AG04450 (cell line): ENCODE measurements at places on chromosomes 6 and 20. TPM values are rescaled to one million over a fixed set of nuclear protein-coding genes. Genes with fewer than 3 reads are reported as not detected.
A peak's percentile ranks its signal among the peaks of the same experiment; 100 is the strongest.

DNA sequence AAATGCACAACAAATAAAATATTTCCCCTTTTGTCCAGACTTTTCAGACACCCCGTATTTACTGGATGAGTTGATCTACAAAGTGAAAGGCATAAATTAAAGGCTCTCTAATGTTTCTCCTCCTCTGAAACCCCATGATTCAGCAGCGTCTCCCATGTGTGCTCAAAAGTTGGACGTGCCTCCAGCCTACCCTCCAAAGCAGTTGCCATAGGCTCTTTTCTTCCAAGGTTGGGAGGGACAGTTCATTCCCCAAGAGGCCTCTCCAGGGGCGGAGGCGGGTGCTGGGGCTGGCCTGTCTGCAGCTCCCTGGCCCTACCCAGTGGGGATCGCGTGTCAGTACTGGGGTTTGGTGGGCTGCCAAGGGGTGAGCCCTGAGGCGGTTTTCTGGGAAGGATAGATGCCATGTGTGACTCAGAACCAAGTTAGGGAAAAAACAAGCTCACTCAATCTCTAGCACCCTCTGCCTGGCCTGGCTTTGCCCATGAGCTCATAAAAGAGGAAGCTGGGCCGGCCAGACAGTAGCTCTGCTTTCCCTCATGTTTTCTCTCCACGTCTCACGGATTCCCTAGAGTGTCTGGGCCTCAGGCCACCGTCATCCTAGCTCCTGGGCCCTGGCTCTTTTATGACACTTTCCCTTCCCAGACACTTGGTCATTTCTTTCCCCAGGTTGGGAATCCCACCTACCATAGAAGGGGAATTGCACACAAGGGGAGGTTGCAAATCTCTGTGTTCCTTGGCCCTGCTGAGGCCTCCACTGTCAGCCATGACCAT is 8.0 kb upstream of the IER3 start:
- peak; percentile 99 for DNase-seq

The TGM3 gene
- not detected in 2 replicates for polyA plus RNA-seq

The PDYN gene
- polyA plus RNA-seq = not detected in 2 replicates

- no peak for DNase-seq
Observed at GRCh38 chr20:1754749-1755148, 97.2 kb upstream of the SIRPG start.

The CTAGE9 gene
- polyA plus RNA-seq = not detected in 2 replicates

GRCh38 chr20:51446656-51447055 is 95.9 kb downstream of the NFATC2 start:
- no peak for DNase-seq

DNA sequence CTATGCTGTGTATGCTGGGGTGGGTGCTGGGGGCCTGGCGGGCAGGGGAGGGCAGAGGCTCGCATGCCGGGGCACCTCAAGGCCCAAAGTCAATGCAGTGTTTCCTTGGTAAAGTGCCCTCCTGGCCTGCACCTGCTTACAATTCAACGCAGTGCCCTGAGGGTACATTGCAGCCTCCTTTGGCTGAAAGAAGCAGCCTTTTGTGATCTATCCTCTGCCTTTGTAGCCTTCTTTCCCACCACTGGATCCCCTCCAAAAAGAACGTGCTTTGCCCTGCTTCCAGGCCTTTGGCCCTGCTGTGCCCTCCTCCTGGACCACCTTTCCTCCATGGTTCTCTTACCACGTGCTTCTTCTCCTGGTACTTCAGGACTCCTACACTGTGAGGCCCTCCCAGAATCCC is 113.6 kb upstream of the PTPN1 start:
- DNase-seq = no peak

GRCh38 chr20:64133951-64134407 is 26.6 kb upstream of the NPBWR2 start:
- DNase-seq = no peak

GRCh38 chr6:105803442-105803841 is 282.7 kb upstream of the PRDM1 start:
- DNase-seq = no peak

GRCh38 chr6:34570066-34570833 is 14.1 kb upstream of the SPDEF start:
- no peak for DNase-seq

DNA sequence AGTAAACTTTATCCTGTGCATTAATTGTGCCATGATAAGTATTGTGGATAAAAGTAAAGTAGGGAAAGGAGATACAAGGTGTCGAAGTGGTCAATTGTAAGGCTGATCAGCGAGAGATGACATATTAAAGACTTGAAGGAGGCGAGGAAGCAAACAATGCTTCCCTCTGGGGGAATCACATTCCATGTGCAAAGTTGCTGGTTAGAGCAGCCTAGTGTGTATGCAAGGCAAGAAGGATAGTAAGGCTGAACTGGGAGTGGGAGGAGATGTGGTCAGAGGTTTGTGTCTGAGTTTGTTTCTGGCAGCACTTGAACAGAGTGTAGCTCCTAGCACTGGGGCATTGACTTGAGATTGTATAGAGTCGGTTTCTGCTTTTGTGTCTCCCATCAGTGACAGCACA is 122.9 kb downstream of the SLC35F1 start:
- no peak for DNase-seq

- no peak for DNase-seq
Observed at GRCh38 chr6:43229803-43230620, 731 bp upstream of the DNPH1 start.

The HTR1B gene
- polyA plus RNA-seq = 0.86 and 1.5 TPM in 2 replicates

- no peak for DNase-seq
Observed at GRCh38 chr6:9403736-9404135, 968.4 kb upstream of the SLC35B3 start.

The PHACTR3 gene
- not detected in 2 replicates for polyA plus RNA-seq

DNA sequence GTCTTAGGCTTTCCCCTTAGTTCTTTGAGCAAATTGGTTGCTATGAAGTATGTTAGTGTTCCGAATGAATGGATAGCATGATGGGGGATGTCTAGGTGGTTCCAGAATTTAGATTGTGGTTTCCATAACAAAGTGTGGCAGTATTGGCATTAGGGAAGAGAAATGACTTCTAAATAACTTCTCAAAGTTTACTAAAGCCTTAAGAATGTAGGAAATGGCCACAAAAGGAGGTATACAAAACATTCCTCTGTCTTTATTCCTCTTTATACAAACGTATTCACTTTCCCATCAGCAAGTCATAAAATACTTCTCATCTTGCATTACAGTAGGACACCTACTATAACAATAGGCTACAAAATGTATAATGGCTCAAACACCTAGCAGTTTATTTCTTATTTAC is 279.6 kb downstream of the ESR1 start:
- no peak for DNase-seq

- DNase-seq = no peak
Observed at GRCh38 chr6:137362878-137363804, 131.1 kb downstream of the OLIG3 start.

The ZBTB22 gene
- polyA plus RNA-seq = 8.4 and 11.8 TPM in 2 replicates

The RAET1E gene
- not detected in 2 replicates for polyA plus RNA-seq

The FNDC11 gene
- 0.64 and 0.76 TPM in 2 replicates for polyA plus RNA-seq

The RSPO3 gene
- not detected in 2 replicates for polyA plus RNA-seq

The BPIFB2 gene
- polyA plus RNA-seq = not detected in 2 replicates

DNA sequence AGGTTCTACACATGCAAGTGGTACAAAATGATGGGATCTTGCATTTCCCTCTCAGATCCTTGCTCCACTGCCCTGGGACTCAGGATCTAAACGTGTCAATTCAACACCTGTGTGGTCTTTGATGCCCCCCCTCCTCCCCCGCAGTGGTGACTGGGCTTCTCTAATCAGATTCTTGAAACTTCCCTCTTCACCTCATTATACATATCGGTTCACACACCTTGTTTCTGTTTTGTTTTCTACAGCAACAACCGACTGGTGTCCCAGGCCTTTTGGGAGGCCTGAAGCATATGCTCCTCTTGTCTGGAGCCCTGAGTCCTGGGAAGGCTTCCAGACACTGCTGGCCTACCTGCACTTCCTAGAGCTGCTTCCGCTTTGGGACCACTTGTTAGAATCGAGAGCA is 20.0 kb downstream of the SAMD3 start:
- no peak for DNase-seq

GRCh38 chr20:21569586-21569985 is 55.7 kb upstream of the NKX2-2 start:
- DNase-seq = no peak

- no peak for DNase-seq
Observed at GRCh38 chr6:96716221-96716620, 121.1 kb downstream of the GPR63 start.

DNA sequence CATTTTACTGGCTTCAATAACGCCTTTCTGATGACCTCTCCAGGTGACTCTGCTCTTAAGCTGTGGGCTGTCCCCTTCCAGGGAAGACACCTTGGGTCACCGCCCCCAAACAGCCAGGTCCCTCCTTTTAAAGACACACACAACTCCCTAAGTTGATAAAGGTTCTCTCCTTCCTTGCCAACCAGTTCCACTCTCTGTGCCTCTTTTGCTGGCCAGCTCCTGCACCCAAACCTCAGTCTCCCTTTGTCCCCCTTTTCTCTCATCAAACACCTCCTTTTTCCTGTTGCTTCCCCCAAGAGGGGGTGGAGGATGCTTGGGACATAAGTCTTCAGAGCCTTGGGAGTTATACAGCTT is 1.0 kb downstream of the NCOA6 start:
- DNase-seq = no peak

GRCh38 chr6:63685446-63686379 is 50.1 kb downstream of the PHF3 start:
- DNase-seq = no peak

The PLN gene
- 0.10 and 0.14 TPM in 2 replicates for polyA plus RNA-seq

- DNase-seq = no peak
Observed at GRCh38 chr20:47269309-47270165, 87.0 kb downstream of the ZMYND8 start.

DNA sequence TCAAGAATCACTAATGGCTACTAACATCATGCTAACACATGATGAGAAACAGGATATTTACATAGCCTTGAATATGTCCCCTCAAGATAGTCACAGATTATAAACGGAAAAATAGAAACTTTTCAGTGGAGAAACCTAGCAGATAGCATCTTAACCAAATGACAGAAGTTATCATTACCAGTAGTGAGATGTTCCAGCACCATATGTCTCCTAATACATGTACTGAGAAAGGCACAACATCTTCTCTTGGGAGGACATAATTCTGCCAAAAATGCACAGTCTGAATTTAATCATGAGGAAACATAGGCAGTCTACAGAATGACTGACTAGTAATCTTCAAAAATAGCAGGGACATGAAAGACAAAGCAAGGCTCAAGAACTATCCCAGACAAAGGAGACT is 19.9 kb upstream of the PRIM2 start:
- no peak for DNase-seq

DNA sequence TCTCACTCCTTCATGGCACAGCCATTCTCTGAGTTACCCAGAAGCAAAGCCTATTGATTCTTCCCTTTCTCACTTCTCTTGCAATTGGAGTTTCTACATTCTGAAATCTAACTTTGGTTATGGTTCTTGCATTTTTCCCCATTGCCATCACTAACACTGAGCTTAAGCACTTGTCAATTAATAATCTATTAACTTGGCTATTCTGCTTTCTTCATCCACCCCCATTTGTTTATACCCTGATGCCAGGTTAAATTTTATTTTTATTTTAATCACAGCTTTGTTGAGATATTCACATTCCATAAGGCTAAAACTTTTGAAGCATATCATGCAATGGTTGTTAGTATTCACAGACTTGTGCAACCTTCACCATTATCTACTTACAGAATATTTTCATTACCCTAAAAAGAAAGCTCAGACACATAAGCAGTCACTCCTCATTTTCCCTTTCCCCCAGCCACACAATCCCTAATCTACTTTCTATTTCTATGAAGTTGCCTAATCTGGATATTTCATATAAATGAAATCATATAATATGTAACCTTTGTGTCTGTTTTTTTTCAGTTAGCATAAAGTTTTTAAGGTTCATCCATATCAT is 222.3 kb downstream of the UBE3D start:
- no peak for DNase-seq

DNA sequence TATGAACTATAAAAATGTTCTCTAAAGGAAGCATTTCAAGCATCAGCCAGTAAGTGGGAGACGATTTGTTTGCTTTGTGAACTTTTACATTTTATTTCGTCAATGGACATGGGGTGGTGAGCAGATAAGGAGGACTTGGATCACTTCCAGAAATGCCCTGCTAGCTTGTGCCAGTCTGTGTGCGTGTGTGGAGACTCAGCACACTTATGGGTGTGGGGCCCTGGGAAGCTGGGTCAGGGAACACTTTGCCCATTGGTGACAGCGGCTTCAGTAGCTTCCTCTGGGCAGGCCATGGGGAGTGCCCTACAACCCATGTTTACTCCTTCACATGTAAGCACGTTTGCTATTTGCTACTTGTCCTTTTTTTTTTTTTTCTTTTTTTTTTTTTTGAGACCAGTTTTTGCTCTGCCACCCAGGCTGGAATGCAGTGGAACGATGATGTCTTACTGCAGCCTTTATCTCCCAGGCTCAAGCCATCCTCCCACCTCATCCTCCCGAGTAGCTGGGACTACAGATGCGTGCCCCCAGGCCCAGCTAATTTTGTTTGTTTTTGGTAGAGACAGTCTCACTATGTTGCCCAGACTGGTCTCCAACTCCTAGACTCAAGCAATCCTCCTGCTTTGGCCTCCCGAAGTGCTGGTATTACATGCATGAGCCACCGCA is 24.2 kb downstream of the PRDM1 start:
- DNase-seq = no peak
